Stimulated activated CD8-positive, alpha-beta memory T cell treated with anti-CD3 and anti-CD28 coated beads, Interleukin-7, amount 100 ng/mL, for 1 hour (primary cell): ENCODE measurements at places on chromosomes 11 and 22.

DNA sequence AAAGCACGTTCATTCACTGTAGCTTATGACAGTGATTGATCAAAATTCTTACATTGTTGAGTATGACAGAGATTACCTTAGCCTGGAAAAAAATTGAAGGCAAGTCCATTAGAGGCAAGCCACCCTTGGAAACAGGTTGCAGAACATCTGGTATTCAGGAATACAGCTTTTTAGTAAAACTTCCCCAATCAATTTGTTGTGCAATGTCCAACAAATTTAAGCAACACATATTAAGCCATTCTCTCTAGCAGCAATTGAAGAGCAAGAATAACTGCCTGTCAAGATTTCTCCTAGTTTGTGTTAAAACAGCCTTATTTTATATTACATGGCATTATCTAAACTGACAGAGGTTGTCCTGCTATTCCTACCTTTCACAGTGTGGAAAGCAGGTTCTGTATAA, 37.0 kb downstream of the BCL2L13 start:
- DNase-seq: no peak

DNA sequence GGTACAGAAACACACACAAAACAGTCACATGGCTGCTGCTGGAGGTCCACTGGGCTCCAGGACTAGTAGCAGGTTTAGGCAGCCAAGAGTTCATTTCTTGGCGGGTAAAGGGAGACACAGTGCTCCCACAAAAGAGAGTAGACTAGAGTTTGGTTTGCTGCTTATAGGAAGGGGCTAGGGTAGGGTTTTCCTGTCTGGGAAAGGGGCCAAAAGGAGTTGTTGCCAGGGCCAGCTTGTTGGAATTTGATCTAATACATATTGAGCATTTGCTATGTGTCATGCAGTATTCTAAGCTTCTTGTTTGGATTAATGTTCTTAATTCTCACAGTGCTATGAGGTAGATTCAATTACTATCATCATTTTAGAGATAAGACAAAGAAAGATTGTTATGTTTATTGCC, 195.1 kb upstream of the PLET1 start:
- DNase-seq: no peak

GRCh38 chr11:119030029-119030328, 698 bp downstream of the SLC37A4 start:
- no peak for DNase-seq

DNA sequence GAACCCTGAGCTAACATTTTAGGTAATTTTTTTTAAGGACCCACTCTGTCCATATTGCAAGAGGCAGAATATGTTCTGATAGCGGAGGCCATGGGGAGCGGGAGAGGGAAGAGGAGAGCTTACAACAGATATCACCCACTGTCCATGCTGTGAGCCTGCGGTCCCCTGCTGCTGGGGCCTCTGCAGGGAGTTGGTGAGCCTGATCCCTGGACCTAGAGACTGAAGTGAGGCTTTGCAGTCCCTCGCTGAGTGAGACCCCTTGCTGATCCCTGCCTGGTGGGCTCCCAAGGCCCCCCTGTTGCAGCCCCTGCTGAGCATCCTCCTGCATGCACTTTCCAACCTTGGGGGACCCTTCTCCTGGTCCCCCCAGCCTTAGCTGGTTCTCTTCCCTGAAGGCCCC, 12.5 kb downstream of the MIF start:
- DNase-seq: no peak

DNA sequence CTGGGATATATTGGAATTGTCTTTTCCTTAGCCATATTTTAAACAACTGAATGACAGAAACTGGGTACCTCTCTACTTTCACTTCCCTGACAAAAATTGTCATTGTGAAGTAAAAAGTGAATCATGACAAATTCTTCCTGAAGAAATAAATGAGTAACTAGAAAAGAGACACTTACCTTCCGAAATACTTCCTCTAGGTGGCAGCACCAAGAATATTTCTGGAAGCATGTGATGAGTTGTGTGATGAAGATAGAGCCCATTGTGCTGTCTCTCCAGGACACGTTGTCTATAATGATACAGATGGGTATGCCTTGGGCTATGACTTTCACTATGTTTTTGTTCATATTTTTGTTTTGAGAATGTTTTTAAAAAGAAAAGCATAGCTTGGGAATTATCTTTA, 21.5 kb downstream of the CASP4 start:
- no peak for DNase-seq

- no peak for DNase-seq
Observed at GRCh38 chr11:33835143-33835878, 56.6 kb downstream of the LMO2 start.
